ENCODE measurements at places on chromosomes 3 and 15.
A peak's percentile ranks its signal among the peaks of the same experiment; 100 is the strongest.

DNA sequence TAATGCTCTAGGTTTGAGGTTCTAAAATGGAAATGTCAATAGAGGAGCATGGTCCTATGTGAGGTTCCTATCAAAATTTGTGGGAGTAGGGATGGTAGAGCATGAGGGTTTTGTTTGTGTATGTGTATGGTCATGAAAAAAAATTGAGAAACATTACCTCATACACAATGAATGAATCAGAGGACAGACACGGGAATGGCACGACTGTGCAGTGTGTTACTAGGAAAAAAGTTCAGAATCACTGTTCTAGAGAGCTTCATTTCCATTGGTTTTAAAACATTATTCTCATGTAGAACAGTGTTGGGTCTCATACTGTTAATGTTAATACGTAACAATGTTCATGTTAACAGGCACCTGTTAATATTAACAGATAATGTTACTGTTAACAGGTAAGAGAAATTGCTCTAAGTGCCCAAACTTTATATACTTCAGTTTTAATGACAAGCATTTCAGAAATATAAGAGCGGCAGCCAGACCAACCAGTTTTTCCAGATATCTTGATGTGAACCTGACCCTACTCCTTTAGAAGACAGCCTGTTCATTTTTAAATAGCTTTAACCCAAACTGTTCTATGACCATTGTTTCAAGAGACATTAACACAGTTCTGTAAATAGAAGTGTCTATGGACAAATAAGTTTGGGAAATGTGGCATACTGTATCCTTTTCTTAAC is 48.0 kb downstream of the SLC15A2 start:
- DNase-seq, result no peak

DNA sequence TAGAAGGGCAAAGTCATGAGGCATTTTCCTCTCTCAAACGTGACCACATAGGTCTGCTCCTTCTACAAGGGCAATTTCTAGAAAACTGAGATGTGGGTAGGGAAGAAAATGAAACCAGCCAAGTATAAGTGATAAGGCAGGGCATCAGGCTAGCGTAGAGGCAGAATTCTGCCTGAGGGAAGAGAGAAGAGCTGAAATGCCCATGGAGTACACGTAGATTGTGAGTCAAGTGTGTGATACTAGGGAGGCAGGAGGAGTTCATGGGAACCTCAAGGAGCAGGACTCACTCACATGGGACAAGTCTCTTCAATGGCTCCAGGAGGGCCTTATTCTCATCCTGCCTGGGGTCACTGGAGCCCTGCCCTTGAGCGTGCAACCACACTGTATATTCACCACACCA is 34.9 kb upstream of the PPP4R2 start:
- DNase-seq, result no peak

- no peak for DNase-seq
Observed at GRCh38 chr3:14047027-14047426, 77.6 kb downstream of the CHCHD4 start.

GRCh38 chr15:73564255-73564654 is 68.9 kb downstream of the NPTN start:
- no peak for DNase-seq

DNA sequence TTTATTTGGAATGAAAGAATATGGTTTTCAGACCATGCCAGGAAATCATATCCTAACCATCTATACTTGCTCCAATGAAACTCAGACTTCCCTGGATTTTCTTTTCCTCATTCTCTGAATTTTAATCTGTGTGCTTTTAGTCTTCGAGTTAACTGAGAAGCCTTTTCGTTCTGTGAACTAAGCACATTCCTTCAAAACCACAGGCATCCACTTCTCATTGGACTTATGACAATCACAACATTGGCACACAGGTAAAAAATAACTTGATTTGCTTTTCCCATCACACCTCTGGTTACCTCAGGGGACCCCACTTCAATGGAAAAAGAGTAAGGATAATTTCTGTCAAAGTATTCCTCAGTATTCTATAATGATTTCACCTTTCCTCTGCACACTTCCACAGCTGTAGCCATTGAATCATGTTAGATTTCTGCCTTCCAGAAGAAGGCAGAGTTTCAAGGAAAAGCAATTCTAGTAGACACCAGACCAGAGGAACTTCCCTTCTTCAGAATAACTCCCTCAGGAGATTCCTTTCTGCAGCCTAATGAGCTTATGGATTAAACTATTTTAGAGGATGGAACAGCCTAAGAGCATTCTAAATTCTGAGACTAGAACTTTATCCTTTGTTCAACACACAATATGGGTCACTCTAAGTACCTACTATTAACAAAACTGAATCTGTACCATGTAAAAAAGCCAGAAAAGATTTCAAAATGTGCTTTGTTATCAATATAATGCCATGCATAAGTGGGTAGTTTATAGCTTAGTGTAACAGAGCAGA is 15.9 kb downstream of the COMMD2 start:
- DNase-seq, result no peak

GRCh38 chr3:10738688-10739372 is 77.2 kb upstream of the SLC6A11 start:
- peak; percentile 69 for DNase-seq

DNA sequence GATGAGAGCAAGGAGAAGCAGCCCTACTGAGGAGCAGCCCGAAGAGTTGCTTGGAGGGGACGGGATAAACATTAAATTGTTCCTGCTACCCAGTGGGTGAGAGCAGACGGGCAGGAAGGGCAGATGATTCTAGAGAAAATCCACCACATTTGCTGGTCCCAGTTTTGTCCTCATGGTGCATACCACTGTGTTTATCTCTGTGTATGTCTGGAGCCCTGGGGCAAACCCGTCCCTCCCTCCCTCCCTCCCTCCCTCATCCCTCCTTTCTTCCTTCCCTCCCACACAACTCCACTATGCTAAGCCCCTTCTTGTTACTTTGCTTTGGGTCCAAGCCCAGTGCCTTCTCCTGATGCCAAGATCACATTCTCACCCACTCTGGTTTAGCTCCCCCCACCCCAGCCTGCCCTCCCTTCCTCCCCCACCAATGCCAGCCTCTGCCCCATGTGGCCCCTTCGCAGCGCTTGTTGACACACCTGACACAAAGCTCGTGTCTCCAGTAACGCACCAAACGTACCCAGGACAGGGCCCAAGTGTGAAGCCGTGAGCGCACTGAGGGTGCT is 194.8 kb downstream of the ATP10A start:
- no peak for DNase-seq
